ENCODE measurements at places on chromosomes 11 and 22.

DNA sequence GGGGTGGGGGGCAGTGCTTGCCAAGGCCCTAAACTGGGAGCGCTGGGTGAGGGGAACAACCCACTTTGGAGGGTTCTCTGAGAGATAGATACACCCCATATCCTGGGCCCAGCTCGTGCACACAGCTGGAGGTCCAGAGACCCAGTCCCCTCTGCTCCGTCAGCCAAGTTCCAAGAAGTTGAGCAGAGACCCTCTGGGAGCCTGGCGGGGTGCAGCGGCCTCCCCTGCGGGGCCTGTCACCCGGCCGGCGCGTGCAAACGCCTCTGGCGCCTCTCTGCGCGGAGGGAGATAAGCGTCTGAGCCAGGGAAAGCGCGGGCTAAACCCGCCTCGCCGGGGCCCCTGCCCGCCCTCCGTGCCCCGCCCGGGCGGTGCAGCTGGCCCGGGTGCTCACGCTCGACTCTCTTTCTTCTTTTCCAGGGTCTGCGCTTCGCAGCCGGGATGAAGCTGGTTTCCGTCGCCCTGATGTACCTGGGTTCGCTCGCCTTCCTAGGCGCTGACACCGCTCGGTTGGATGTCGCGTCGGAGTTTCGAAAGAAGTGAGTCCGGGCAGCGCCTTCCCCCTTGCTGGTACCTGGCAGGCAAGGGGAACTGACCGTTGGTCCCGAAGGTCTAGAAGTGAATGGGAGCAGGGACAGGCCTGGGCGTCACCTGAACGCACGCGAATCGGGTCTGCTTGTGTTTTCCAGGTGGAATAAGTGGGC, 540 bp downstream of the ADM start:
- peak; percentile 24 for DNase-seq

GRCh38 chr11:111745719-111746504, 20.3 kb downstream of the PPP2R1B start:
- no peak for DNase-seq

DNA sequence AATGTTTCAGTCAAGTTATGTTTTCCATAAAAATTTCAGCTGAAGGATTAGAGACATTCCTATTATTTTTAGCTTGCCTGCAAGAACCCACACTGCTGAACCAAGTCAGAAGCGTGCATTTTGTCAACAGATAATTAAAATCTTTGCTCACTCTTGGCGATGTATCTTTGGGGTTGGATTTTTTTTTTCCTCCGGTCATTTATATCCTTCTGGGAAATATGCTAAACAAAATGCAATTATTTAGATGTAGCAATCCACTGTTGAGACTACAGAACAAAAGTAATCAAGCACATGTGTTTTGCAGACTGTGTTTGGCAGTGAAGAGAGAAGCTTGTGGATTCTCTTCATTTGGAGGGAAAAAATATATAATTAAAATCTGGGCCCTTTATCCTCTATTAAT, 15.3 kb upstream of the NELL1 start:
- DNase-seq, result no peak

DNA sequence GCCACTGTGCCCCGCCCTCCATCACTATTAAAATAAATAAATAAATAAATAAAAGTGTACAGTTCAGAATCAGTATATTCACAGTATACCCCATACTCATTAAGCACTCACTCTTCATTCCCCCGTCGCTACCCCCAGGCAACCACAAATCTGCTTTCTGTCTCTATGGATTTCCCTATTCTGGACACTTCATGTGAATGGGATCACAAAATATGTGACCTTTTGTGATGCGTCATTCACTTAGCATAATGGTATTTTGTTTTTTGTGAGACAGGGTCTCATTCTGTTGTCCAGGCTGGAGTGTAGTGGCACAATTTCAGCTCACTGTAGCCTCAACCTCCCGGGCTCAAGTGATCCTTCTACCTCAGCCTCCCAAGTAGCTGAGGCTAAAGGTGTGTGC, 52.8 kb downstream of the RBX1 start:
- DNase-seq, result no peak

GRCh38 chr11:75402002-75402773, 2.9 kb downstream of the RPS3 start:
- no peak for DNase-seq

GRCh38 chr22:49204599-49205482, 622.8 kb downstream of the BRD1 start:
- DNase-seq, result no peak

- DNase-seq, result no peak
These were observed 11.9 kb upstream of the TESMIN start for GRCh38 chr11:68763181-68763721.

Measured in DMS79 treated with DMSO at 0.1 percent for 48 hours (cell line).